ENCODE measurements at places on chromosomes 6 and 20. TPM values are rescaled to one million over a fixed set of nuclear protein-coding genes. Genes with fewer than 3 reads are reported as not detected.

DNA sequence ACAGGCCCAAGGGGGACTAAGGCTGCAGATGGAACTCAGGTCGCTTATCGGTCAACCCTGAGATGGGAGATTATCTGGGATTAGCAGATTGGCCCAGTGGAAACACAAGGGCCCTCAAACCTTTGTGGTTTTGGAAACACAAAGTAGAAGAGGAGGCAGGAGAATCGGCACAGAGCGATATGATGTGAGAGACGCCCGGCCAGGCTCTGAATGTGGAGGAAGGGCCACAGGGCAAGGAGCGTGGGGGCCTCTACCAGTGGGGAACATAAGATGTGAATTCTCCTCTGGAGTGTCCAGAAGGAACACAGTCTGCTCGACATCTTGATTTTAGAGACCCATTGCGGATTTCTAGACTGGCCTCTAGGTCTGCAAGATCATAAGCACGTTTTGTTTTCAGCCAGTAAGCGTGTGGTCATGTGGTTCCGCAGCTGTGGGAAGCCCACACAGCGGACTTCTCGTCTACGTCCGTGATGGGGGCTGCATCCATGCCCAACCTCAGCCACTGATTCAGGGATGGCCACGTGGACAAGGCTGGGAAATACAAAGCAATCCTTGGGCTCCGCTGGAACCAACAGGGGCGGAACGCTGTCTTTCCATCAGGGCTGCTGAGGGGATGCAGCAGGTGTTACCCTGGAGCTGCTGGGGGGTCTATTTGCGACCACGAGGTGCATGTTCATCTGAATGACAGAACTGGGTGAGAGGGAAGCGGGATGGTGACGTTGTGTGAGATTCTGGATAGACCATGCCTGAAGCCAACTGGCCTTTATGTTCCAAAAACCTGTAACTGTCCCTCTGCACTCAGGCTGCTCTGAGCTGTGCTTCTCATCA, 127.6 kb upstream of the PMEPA1 start:
- no peak for DNase-seq

DNA sequence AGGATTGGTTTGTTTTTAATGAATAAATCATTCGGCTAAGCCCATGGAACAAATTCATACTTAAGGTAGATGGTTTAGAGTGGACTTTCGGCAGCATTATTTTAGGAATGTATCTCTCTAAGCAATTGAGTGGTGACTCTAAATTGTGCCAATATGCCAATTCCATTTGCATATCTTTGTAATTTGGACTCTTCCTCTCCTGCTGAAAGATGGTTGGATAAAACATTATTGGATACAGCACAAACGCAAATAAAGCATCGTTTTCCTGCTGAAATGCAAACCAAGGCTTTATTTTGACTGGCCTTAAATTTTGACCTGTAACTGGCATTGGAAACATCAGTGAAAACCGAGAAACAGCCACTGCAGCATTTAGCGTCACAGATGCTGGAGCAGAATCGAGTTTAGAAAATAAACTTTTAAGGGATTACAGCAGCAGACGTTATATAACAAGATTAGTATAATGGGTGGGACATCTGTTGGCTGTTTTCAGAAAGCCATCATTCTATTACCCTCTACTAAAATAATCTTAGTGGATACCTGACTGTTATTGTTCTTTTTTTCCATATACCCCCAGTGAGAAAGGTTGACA, 726.0 kb downstream of the KIF16B start:
- no peak for DNase-seq

GRCh38 chr6:16948396-16948795, 153.5 kb upstream of the STMND1 start:
- DNase-seq, result no peak

- DNase-seq, result no peak
These were observed 211.9 kb upstream of the RNF24 start for GRCh38 chr20:4227085-4227821.

DNA sequence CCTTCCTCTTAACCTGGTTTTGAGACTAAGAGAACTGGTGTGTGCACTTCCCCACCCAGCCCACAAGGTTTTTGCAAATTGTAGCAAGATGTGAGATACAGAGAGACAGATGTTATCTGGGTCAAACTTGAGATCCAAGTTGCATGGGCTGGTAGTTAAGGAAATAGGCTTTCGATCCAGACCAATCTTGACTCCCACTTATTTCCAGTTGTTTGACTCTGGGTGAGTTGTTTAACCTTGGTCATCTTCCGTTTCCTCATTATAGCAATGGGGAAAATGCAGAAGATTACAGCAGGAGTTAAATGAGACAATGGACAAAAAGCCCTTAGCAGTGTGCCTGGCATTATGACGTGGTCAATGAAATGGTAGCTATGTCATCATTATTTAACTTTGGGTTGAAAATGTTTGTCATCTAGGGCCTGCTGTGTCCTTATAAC, 1.7 kb downstream of the SNX21 start:
- DNase-seq, result no peak

- no peak for DNase-seq
These were observed 175.1 kb upstream of the JAG1 start for GRCh38 chr20:10848810-10849370.

Gene FBXO5
- 4.5 TPM for total RNA-seq

Gene PAK5
- 0.13 TPM for total RNA-seq

GRCh38 chr6:139020689-139021088, 7.9 kb upstream of the ABRACL start:
- no peak for DNase-seq

Gene PTGIS
- total RNA-seq, result 24.1 TPM

DNA sequence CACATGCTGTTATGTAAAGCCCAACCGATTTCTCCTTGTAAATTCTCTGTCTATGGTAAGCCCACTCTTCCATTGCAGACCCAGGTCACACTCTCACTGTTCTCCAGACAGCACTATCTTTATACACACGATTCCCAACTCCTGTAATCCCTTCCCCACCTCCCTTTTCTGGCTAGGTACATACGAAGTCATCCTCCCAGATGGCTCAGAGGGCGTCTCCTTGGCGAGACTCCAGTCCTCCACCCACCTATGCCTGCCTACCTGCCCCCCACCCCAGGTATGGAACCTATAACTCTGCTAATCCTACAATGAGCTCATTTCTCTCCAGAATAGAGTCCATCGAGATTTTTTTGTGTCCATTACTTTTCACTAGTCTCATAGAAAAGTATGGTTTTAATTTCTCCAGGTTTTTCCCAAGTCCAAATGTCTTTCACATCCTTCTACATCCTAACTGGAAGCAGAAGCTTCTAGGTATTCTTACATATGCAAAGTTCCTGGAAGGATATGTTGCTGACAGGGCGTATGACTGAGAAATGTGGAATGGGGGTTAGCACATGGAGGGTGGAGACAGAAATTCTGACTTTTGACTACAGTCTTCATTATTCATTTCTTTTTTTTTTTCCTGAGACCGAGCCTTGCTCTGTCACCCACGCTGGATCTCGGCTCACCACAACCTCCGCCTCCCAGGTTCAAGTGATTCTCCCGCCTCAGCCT, 22.8 kb downstream of the SCML4 start:
- DNase-seq, result no peak

GRCh38 chr20:51142448-51142847, 119.5 kb upstream of the KCNG1 start:
- peak; percentile 55 for DNase-seq

DNA sequence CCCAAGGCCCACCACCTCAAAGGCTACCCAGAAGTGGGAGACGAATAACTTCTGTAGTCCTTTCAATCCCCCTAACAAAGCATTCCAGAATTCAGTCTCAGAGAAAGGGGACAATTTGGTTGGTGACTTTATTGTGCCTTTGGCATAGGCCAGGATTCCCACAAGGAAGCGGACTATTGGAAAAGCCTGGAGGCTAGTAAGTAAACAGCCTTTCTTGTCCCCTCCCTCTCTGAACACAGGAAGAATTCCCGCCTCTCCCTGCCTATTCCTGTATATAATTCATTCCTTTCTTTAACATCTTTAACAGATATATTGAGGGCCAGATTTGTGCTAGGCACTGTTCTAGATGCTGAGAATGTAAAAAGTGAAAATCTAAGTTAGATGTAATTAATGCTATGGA, 36.1 kb downstream of the RNF8 start:
- DNase-seq, result no peak

Gene NKAPL
- total RNA-seq, result 1.2 TPM

GRCh38 chr6:158662607-158662953, 12.7 kb downstream of the SYTL3 start:
- no peak for DNase-seq

Gene BNIP5
- 0.44 TPM for total RNA-seq

DNA sequence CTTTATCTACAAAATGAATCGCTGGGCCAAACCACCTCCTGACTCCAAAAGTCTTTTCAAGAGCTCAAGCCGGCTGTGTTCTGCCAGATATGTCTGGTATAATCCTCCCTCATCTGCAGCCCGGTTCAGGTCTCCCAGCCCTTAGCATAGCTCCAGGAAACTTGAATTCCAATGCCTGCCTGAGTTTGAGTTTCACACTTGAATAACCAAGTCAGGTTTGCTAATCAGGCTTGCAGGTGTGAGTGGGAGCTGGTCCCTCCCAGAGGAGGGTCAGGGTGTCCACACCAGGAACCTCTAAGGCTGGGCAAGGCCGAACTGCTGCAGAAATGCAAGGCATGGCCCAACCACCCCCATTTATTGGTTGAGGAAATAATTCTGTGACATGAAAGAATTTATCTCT, 96.6 kb downstream of the TMEM242 start:
- DNase-seq, result peak; percentile 30

- peak; percentile 63 for DNase-seq
These were observed 72.7 kb downstream of the SRC start for GRCh38 chr20:37418591-37419109.
